Heart left ventricle (tissue), 16 donors: ENCODE measurements at places on chromosomes 4 and X. TPM values are rescaled to one million over a fixed set of nuclear protein-coding genes. Genes with fewer than 3 reads are reported as not detected.
A peak's percentile ranks its signal among the peaks of the same experiment; 100 is the strongest.

DNA sequence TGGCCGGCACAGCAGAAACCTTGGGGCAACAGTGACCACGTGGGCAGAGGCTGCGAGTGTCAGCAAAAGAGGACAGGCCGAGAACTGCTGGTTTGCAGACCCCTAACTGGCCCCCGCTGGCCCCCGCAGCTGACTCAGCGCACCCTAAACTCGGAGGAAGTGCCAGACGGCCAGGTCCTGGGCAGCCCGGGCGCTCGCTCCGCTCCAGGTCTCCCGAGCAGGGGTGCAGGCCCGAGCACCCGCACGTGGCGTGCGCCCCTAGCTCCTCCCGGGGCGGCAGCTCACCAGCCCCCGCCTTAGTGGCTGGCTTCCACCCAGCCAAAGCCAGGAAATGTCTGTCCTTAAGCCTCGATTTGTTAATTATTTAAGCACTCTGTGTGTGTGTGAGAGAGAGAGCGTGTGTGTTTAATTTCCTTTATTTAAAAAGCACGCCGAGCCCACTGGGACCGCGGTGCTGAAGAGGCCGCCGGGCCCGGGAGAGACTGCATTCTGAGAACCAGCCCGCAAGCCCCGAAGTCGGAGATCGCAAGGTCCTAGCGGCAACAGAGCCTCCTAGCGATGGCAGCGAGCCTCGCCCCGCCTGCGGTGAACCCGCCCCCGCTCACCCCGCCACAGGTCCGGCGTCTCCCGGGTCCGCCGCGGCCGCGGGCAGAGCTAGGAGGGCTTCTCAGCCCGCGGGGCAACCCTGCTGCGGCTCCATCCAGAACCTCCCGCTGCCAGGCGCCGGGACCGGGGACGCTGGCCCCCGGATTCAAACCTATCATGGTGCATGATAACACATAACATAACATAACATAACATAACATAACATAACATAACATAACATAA lies 45.9 kb upstream of the CDKN2AIP start:
- H3K4me1 ChIP-seq: peaks cover 6% of the 10 kb centered on the region
- H3K27ac ChIP-seq: peak overlapping the region; percentile 46
- peak overlapping the region; percentile 44 for H3K4me3 ChIP-seq
- H3K27me3 ChIP-seq: no peaks in the 10 kb centered on the region

DNA sequence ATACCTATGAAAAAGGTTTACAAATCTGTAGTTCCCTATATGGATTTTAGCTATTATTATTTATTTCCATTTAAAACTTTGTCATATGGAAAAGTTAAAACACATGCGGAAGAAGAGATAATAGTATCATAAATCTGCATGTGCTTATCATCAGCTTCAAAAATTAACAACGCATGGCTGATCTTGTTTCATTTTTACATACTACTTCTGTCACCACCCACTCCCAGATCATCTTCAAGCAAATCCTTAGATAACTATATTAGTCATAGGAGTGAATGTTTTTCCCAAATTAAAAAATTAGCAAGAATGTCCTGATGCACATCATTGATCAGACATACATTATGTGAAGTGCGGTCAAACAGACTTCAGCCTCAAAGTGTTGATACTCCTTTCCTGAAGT lies 24.6 kb upstream of the MOB1B start:
- H3K27me3 ChIP-seq: no peaks in the 10 kb centered on the region
- no peak overlapping the region for H3K4me3 ChIP-seq
- no peak for DNase-seq

DNA sequence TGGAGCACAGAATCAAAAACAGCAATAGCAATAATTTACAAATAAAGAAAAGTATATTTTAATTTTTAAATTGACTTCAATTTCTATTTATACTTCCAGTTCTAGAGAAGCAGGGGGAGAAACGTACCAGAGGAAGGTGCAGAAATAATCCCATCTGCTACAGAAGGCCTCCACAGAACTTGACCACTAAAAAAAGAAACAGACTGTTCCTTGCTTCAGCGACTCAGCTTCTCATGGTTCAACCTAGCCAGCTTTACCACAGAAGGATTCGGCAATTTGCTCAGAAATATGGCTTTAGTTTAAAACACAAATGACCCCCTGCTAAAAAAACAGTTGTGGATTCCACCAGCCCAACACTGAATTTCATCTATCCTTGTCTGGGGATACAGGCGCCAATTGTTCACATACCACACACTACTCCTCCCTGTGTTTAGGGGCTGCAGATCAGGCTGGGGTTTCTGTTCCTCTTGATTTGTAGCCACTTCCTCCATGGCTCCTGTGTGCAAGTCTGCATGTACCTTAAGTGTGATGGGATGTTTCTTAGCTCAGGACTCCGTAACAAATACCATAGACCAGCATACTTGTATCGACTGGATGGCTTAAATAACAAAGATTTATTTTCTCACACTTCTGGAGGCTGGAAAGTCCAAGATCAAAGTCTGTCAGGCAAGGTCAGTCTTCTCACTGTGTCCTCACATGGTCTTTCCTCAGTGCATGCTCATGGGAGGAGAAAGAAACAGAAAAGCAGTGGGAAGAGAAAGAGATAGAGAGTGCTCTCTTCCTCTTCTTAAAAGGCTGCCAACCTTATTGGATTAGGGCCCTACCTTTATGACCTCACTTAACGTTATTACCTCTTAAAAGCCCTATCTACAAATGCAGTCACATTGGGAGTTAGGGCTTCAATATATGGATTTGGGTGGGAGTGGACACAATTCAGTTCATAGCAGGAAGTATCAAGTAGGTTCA lies 79.1 kb downstream of the AMOT start:
- H3K4me3 ChIP-seq: no peak overlapping the region
- peaks cover 7% of the 10 kb centered on the region for H3K4me1 ChIP-seq
- H3K27me3 ChIP-seq: no peaks in the 10 kb centered on the region
- DNase-seq: no peak
- no peak overlapping the region for H3K27ac ChIP-seq

DNA sequence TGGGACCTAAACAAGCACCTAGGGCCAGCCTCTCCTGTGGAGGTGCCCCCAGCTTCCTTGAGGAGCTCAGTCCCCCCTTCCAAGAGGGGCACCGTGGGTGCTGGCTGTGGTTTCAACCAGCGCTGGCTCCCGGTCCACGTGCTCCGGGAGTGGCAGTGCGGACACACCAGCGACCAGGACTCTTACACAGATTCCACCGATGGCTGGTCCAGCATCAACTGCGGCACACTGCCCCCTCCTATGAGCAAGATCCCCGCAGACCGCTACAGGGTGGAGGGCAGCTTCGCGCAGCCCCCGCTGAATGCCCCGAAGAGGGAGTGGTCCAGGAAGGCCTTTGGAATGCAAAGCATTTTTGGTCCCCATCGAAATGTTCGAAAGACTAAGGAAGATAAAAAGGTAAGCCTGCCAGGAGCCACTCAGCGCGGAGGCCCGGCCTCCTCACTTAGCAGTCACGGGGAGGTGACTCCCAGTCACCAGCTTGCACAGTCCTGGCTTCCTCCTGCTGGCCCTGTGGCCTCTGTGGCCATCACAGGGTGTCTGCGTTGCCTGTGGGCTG lies 24.9 kb downstream of the RGS12 start:
- H3K27me3 ChIP-seq: no peaks in the 10 kb centered on the region
- no peak overlapping the region for H3K27ac ChIP-seq
- peak; percentile 16 for DNase-seq
- H3K4me1 ChIP-seq: peaks cover 28% of the 10 kb centered on the region
- no peaks in the 10 kb centered on the region for H3K36me3 ChIP-seq

DNA sequence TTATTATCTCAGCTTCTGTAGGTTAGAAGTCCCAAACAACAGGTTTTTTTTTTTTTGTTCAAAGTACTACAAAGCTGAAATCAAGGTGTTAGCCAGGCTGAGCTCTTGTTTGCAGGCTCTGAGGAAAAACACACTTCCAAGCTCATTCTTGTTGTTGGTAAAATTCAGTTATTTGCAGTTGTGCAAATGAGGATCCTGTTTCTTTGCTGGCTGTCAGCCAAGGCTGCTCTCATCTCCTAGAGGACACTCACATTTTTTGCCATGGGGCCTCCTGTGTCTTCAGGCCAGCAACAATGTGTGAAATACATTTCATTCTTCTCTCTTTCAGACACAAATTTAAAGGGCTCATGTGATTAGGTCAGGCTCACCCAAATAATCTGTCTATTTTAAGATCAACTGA lies 60.3 kb upstream of the HSD17B10 start:
- no peak overlapping the region for H3K4me3 ChIP-seq
- H3K27me3 ChIP-seq: peaks cover 34% of the 10 kb centered on the region
- H3K4me1 ChIP-seq: no peaks in the 10 kb centered on the region
- no peak for DNase-seq
- H3K27ac ChIP-seq: no peak overlapping the region

DNA sequence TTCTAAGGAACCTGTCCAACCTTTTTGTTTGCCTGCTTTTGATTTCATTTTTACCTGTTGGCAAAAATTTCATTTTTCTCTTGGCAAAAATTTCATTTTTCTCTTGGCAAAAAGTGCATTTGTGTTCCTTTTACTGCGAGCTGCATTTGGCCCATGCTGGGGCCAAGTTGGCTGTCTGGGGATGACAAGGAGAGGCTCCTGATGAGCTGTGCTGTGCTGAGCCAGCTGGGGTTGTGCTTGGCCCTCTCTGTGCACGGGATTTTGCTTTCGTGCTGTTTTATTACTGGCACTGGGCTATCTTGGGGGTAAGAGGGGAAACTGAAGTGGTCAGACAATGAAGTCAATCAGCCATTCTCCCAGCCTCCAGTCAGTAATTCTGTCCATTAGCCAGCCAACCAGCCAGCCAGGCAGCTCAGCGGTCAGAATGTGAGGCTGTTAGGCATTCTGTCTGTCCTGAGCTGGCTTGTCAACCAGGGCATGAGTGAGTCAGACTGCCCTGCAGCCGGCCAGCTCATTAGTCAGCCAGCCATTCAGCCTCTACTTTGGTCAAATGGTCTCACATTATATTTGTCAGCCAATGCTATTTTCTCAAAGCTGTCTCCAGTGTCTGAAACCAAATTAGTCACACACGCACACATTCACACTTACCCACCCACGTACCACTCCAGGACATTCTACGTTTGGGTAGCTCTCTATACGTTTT lies 56.9 kb upstream of the PRPS1 start:
- no peaks in the 10 kb centered on the region for H3K36me3 ChIP-seq
- H3K27ac ChIP-seq: no peak overlapping the region
- H3K27me3 ChIP-seq: peaks cover 9% of the 10 kb centered on the region
- H3K4me3 ChIP-seq: no peak overlapping the region

The NUP54 gene
- 26.7 TPM for total RNA-seq

The PRKG2 gene
- 0.52 TPM for total RNA-seq

GRCh38 chr4:177239878-177240277 lies 69.8 kb upstream of the NEIL3 start:
- DNase-seq: no peak
- H3K4me1 ChIP-seq: no peaks in the 10 kb centered on the region
- no peaks in the 10 kb centered on the region for H3K36me3 ChIP-seq
- no peaks in the 10 kb centered on the region for H3K27me3 ChIP-seq
- H3K27ac ChIP-seq: no peak overlapping the region

The ZIC3 gene
- total RNA-seq: not detected

The TBC1D9 gene
- 11.4 TPM for total RNA-seq

DNA sequence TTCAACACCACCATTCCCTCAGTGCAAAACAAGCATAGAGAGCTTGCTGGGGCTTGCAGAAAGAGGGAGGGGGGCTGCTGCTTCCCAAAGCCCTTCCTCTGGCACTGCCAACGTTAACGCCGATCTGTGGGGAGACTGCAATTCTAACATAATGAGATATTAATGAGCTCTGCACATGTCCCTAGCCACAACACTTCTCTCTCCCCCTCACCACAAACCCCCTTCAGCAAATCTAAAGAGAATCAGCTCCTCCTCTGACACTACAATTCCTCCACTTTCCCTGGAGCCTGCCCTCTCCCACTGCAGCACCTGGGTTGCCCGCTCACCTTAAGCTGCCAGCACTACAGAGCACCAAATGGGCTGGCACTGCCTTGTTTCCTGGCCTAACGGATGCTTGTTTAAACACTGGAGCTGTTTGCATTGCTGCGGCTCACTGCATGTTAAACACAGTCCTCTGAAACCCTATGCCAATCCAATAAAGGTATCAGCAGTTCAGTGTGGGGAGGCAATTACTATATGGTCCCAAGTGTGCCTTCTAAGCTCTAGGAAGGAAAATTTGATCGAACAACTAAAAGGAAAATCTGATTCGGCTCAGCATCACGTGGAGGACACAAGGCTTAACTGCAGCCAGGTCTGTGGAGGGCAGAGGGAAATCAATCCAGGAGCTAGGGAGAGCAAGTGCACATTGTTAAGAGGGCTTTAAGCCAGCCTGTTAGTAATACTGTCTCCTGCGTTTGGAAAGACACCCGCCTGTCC lies 232.4 kb downstream of the MAML3 start:
- H3K27me3 ChIP-seq: no peaks in the 10 kb centered on the region
- H3K36me3 ChIP-seq: no peaks in the 10 kb centered on the region
- H3K4me1 ChIP-seq: peaks cover 43% of the 10 kb centered on the region
- peak overlapping the region; percentile 82 for H3K27ac ChIP-seq
- no peak for DNase-seq

DNA sequence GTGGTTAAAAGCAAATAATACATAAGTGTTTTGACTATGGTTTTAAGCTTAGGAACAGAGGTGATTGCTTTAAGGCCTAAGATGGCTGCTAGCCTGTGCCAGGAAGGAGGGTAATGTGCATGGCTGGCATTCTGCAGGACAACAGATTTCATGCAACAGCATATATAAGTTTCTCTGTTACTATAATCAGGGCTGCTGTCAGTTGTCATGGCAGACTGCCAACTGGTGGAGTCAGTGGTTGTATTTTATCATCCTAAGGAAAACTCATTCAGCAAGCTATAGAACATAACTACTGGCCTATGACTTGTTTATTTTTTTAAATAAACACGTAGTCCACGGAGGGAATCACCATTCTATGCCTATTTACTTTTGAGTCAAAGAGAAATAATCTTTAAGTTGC lies 77.7 kb upstream of the DCAF8L1 start:
- no peak overlapping the region for H3K4me3 ChIP-seq
- no peak for DNase-seq
- H3K36me3 ChIP-seq: no peaks in the 10 kb centered on the region
- no peaks in the 10 kb centered on the region for H3K27me3 ChIP-seq
- no peaks in the 10 kb centered on the region for H3K4me1 ChIP-seq

The LRAT gene
- not detected for total RNA-seq

DNA sequence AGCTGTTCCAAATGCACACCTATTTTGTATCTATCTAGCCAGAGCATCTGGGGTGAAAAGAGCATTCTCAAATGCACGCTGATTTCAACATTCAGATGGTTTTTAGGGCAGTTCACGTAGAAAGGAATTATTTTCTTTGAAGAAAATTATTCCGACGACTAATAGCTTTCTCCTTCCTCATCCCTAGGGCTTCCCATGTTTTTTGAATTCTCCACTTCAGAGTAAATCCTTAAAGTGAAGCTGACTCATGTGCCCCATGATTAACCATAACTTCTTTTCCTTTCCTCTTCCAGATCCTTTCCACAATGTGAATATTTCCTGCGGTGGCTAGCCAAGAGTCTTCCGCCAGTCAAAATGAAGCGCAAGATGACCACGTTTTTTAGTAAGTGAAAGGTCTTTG lies 86.7 kb upstream of the PDHA1 start:
- no peaks in the 10 kb centered on the region for H3K36me3 ChIP-seq
- no peaks in the 10 kb centered on the region for H3K4me1 ChIP-seq
- H3K27ac ChIP-seq: no peak overlapping the region
- DNase-seq: no peak
- no peak overlapping the region for H3K4me3 ChIP-seq

- no peaks in the 10 kb centered on the region for H3K36me3 ChIP-seq
- no peak overlapping the region for H3K4me3 ChIP-seq
- no peaks in the 10 kb centered on the region for H3K4me1 ChIP-seq
- no peak overlapping the region for H3K27ac ChIP-seq
- H3K27me3 ChIP-seq: no peaks in the 10 kb centered on the region
Observed at GRCh38 chr4:155600244-155600643, 66.4 kb upstream of the GUCY1A1 start.

- H3K4me3 ChIP-seq: no peak overlapping the region
- H3K27ac ChIP-seq: no peak overlapping the region
- no peaks in the 10 kb centered on the region for H3K27me3 ChIP-seq
- no peaks in the 10 kb centered on the region for H3K36me3 ChIP-seq
- H3K4me1 ChIP-seq: no peaks in the 10 kb centered on the region
Observed at GRCh38 chr4:53066155-53066554, 204.0 kb downstream of the RASL11B start.
